ENCODE measurements at places on chromosomes 16 and 17. TPM values are rescaled to one million over a fixed set of nuclear protein-coding genes. Genes with fewer than 3 reads are reported as not detected.

CAVIN1 gene
- total RNA-seq = not detected

PLLP gene
- total RNA-seq = 1.6 TPM

OR4D1 gene
- not detected for total RNA-seq

DNA sequence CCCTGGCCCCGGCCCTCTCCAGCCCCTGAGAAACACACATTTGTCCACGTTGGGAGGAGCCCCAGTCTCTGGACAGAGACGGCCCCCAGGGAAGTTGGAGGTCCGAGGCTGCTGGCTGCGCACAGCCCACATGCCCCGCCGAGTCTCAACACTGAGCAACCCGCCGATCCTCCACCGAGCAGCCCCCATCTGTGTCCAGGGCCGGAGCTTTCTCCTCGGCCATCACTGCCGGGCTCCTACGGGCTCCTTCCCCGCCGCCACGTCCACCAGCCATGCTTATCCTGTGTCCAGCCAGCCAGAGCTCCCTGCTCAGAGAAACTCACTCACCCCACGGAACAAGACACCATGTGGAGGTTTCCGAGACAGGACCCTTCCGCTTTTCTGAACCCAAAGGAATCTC, 103.3 kb downstream of the ENGASE start:
- DNase-seq = no peak

LRRC46 gene
- 0.44 TPM for total RNA-seq

- DNase-seq = no peak
These were observed 10.4 kb downstream of the CDIPT start for GRCh38 chr16:29852654-29853053.

GRCh38 chr16:14181371-14182050, 110.4 kb downstream of the MRTFB start:
- peak; percentile 86 for DNase-seq

UMOD gene
- total RNA-seq = not detected

Measured in PC-3 (cell line).